Hematopoietic multipotent progenitor cell treated with erythropoietin and hydrocortisone succinate and interleukin-3 and kit ligand, for 15 days (in vitro differentiated cells): ENCODE measurements at places on chromosomes 16 and 17.

DNA sequence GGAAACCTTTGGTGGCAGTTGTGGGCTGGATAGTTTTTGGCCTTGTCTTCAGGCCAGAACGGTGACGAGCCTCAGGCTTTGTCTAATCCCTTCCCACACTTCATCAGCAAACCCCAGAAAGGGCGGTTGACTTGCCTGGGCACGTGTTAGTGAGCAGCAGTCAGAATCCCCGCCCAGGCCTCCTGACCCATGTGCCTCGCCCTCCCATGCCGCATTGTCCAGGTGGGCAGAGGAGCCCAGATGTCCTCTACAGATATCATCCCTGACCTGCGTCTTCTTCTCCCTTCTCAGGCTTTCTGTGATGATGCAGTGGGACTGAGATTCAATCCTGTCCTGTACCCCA, 82.5 kb downstream of the OR1D5 start:
- DNase-seq: no peak

- DNase-seq: no peak
Measured at GRCh38 chr17:79545251-79546005, 65.4 kb downstream of the RBFOX3 start.

GRCh38 chr16:69166221-69166833, 20.6 kb upstream of the SNTB2 start:
- DNase-seq: no peak

- no peak for DNase-seq
Measured at GRCh38 chr16:3789375-3790099, 72.2 kb upstream of the TRAP1 start.

DNA sequence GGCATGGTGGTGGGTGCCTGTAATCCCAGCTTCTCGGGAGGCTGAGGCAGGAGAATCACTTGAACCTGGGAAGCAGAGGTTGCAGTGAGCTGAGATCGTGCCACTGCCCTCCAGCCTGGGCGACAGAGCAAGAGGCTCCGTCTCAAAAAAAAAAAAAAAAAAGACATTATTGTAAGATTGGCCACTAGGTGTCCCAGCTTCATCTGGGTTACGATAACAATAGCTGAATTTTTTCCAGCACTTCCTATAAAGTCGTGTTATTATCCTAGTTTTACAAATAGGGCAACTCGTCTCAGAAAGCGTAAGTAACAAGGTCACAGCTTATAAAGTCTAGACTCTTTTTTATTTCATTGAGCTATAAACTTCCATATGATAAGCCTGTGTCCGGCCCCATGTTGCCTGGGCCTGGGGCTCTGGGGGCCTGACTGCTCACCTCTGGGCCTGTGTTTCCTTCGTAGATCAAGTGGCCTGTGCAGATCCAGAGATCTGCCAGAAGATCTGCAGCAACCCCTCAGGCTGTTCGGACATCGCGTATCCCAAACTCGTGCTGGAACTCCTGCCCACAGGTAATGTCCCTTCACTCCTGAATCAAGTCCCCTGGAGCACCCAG, 60.5 kb downstream of the SLC5A11 start:
- peak; percentile 16 for DNase-seq

DNA sequence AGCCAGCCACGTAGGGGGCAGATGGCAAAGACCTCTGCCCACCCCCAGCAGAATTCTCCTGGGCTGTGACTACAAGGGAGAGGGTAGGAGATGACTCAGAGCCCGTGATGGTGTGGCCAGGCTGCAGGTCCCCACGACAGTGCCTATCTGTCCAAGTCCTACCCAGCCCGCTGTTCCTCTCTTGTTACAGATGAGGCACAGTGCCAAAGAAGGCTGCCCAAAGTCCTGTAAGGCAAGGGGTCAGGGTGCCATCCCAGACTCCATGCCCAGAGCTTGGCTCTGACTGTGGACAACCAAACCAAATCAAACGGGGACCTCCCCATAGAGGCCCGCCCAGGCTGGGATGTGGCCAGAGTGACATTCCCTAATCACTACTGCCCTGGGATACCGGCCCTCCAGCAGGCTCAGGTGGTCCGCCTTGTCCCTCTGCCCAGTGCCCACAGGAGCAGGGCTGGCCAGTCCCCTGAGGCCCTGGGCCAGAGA, 12.6 kb upstream of the BCAR1 start:
- no peak for DNase-seq

GRCh38 chr16:89712274-89712781, 8.4 kb downstream of the VPS9D1 start:
- no peak for DNase-seq

GRCh38 chr17:73482894-73483293, 161.4 kb downstream of the SDK2 start:
- no peak for DNase-seq

DNA sequence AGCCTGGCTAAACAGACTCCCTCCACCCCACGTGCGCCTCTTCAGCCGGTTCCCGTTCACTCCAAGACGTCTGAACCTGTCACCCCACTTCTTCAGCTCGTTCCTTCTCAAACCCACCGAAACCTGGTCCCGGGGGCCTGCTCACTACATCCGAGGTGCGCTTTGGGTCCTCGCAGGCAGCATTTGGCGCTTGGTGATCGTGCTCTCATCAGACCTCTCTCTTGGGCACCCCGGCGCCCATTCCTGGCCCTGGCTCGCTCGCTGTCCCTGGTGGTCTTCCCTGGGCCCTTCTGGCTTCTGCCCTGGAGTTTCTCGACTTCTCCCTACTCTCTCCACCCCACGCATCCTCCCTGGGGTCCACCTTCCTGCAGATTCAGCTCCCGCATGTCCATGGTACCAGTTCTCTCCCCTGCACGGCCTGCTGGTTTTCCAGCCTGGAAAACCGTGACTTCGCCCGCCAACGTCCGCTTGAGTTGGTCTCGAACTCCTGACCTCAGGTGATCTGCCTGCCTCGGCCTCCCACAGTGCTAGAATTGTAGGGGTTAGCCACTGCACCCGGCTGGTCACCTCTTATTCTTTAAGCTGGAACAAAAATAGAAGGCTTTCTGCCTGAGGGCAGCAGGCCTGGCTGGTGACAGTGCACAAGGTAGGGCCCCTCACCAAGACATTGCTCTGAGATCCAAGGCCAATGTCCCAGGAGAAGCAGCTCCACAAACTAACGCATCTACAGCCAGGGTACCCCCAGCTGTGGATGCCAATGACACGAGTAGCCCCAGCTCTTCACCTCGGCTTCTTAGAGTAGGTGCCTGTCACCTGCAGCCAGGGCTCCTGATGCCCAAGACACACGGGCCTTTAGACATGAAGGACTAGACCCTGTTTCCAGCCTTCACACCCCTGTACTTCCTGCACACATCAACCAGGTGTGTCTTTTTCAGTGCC, 1.1 kb upstream of the MEAK7 start:
- DNase-seq: no peak

- no peak for DNase-seq
Measured at GRCh38 chr17:5139458-5139732, 23.6 kb downstream of the USP6 start.

- no peak for DNase-seq
Measured at GRCh38 chr17:80919331-80920311, 72.0 kb upstream of the CHMP6 start.

GRCh38 chr17:77746896-77747554, 211.5 kb upstream of the TNRC6C start:
- no peak for DNase-seq

GRCh38 chr16:17963185-17963836, 373.2 kb downstream of the NPIPA8 start:
- DNase-seq: no peak

GRCh38 chr16:29815032-29815721, 775 bp upstream of the PAGR1 start:
- DNase-seq: no peak

GRCh38 chr17:61310590-61310989, 89.1 kb upstream of the TBX2 start:
- no peak for DNase-seq

DNA sequence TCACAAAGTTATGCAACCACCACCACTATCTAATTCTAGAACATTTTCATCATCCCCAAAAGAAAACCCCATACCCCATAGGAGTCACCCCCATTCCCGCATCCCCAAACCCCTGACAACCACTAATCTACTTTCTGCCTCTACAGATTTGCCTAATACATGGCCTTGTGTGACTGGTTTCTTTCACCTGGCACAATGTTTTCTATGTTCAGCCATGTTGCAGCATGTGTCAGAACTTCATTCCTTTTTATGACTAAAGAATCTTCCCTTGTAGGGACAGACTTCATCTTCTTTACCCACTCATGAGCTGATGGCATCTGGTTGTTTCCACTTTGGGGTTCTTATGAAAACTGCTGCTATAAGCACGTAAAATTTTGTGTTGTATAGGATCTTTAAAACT, 34.6 kb downstream of the CYTH1 start:
- no peak for DNase-seq

DNA sequence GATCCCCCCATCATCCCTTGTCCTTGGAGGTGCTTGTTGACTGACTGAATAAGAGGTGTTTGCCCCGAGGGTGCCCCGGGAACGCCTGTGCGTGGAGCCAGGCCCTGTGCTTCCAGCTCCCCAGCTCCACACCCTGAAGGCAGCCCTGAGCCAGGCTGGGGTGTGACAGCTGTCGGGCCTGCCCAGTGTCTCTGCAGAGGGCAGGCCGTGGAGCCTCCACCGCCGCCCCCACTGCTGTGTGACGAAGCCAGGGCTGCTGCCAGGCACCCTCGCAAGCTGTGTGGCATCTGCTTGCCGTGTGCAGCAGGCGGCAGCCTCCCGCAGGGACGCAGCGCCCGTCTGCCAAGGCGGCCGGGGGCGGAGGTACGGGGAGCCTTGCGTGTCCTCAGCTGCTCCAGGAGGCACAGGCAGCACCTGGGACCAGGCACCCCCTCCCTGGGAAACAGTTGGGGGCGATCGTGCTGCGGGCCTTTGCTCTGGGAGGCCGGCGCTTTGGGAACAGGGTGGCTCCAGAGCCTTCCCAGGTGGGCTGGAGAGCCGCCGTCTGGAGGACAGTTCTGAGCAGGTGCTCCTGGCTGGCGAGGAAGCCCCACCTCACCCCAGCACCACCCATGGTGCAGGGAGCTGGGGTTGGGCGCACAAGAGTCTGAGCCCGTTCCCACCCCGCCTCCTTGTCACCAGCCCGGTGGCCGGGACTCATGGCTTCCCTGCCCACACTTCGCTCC, 26.6 kb downstream of the GSE1 start:
- DNase-seq: no peak

DNA sequence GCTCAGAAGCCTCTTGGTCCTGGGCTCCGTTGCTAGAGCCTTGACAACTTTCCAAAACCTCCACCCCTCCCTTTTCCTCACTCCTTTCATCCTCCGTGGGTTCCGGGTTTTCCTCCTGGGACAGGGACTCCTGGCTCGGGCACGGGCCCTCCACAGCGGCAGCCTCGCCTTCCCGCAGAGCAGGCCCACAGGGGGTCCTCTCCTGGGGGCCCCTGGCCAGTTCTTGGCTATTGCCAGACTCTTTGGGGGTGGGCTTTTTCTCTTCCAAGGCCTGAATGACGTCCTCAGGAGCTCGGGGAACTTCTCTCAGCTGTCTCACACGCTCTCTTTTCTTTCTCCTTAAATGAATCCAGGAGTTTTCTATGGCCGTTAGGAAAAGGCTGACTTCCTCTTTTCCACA, 19.3 kb upstream of the MNT start:
- no peak for DNase-seq

- peak; percentile 72 for DNase-seq
Measured at GRCh38 chr17:40072040-40072734, 9.4 kb downstream of the THRA start.

GRCh38 chr16:66190411-66190810, 176.1 kb upstream of the CDH5 start:
- DNase-seq: no peak

DNA sequence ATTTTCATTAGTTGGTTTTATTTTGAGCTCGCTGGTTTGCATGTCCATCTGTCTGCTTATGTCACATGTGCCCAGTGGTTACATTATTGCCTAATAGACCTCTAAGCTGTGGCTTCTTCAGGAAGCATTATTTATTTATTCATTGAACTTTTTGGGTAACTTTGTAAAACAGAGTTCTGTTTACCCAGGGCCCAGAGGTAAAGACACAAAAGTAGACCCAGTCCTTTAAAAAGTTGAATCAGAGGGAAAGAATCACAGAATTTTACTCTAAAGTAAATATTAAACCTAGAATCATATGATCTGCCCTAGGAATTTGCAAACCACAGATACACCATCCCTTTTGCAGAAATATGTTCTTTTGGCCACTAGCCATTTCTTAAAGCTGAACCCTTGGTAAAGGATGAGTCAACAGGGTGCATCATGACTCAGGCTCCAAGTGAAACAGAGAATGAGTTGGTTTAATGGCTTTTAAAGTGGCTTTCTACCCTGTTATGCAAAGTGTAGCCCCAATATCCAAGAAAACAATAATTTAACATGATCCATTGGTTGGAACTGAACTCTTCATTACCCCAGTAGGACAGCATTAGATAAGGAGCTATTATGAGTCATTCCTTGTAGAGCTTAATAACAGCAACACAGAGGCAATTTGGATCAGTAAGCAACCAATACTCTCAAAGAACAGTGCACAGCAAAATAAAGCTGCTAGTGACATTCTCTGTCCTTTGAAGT, 236.3 kb downstream of the KCNJ2 start:
- DNase-seq: no peak

DNA sequence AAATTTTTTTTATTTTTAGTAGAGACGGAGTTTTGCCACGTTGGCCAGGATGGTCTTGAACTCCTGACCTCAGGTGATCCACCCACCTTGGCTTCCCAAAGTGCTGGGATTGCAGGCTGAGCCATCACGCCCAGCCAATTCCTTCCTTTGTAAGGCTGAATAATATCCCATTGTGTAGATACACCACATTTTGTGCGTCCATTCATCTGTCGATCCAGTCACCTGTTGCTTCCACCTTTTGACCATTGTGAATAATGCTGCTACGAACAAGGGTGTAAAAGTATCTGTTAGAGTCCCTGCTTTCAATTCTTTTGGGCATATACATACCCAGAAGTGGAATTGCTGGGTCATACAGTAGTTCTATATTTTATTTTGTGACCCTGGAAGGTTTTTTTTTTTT, 15.3 kb downstream of the TRPV2 start:
- no peak for DNase-seq

- DNase-seq: no peak
Measured at GRCh38 chr17:80504686-80505413, 28.4 kb upstream of the NPTX1 start.

DNA sequence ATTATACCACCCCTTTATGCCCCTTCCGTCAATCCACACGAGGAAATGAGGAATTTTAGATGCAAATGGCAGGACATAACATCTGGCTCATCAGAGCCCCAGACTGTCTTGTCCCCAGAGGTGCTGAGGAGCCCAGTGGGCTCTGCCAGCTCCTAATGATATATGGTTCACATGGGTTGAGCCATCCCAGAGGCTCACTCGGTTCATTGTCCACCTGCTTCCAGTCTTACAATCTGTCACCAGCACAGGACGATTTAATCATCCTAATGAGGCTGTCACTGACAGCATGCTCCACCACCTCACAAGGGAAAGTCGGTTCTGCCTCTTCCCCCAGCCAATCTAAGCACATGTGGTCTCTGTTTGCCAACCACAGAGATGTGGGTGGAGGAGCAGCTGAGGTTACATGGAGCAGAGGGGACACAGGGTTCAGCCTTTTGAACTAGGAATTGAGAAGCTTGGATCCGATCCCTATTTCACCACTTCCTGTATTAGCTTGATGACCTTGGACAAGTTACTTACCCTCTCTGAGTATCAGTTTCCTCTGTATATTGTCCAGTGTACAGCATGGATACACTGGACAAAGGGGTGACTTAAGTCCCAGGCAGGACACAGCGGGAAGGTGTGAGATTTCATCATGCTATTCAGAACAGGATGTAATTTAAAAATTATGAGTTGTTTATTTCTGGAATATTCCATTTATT, 27.0 kb upstream of the DHX8 start:
- no peak for DNase-seq
